AML-193 (cell line): ENCODE measurements at places on chromosomes 7 and 10.

GRCh38 chr10:101161494-101162299 is 30.6 kb downstream of the TLX1 start:
- peak; percentile 56 for DNase-seq

DNA sequence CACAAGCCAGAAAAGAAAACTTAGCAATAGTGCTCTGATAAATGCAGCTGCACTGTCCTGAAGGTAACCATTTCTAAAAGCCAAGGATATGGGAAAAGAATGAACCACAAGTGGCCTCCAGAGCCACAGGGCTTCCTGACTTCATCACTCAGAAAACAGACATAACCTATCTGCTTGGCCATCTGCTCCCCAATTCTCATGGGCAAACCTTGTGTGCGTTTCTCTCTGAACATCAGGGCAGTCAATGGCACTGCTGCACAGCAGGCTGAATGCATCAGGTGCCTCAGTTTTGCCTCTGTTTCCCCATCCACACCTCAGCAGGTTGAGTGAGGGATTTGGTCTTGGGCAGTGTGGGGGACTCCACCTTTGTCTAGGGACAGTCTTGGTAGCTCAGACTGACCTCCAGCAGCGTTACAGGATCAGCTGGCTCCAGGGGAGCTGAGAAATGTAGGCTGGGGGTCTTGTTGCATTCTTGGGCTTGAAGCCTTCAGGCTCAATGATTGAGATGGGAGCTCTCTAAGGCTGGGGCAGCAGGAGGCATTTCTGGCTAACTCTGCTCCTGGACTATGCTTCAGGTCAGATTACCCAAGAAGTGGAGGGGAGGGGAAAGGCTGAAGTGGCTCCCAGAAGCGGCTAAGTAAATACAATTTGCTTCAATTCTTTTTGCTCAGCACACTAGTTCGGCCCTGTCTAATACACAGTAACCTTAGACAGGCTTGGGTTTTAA is 23.6 kb upstream of the PDLIM1 start:
- no peak for DNase-seq

DNA sequence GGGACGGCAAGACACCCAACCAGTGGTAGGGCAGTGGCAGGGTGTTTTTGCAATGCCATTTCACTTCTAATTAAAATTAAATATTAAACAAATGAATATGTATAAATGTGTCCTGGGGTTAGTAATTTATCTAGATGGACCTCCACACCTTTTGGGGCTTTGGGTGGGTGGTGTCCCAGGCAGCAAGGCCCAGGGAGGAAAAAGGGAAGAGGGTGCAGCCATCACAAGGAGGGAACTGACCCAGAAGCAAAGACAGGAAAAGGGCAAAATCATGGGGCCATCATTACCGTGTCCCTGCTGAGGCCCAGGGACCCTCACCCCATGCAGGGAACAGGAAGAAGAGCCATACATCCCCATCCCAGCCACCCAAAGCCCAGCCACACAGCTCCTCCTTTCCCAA is 204.6 kb downstream of the GRID1 start:
- DNase-seq = no peak

- no peak for DNase-seq
These were observed 5.5 kb upstream of the STN1 start for GRCh38 chr10:103923502-103923901.

- peak; percentile 30 for DNase-seq
These were observed 907 bp upstream of the VPS50 start for GRCh38 chr7:93231259-93231658.

DNA sequence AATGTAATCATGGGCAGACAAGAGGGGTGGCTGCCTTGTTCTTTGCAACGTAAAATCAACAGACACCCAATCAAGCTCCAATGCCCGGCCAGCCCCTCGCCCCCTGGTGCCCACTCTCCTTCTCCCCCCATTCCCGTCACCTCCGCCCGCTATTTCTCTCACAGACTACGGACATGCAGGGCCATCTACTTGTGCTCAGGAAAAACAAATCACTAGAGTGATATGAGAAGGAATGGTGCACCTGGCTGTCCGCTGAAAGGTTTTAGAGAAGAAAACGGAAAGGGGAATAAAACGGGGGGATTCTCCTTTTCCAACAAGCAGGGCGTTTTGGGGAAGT is 396 bp downstream of the GRM8 start:
- DNase-seq = no peak

DNA sequence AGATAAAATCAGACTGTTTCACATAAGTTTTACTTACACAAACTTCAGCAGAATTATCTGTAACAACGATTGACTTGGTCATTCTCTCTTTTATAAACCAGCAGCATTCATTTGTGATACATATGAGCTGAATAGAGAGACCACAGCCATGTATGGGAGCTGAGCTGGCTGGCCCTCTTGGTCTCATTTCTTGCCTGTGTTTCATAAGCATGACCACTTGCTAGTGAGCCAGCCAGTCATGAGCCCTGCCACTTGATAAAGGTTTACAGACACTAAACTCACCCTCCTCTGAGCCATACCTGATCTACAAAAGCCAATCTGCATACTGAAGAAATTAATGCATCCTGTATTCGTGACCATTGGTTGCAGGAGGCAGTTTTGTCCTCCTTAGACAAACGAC is 82.1 kb downstream of the PKD1L1 start:
- no peak for DNase-seq

DNA sequence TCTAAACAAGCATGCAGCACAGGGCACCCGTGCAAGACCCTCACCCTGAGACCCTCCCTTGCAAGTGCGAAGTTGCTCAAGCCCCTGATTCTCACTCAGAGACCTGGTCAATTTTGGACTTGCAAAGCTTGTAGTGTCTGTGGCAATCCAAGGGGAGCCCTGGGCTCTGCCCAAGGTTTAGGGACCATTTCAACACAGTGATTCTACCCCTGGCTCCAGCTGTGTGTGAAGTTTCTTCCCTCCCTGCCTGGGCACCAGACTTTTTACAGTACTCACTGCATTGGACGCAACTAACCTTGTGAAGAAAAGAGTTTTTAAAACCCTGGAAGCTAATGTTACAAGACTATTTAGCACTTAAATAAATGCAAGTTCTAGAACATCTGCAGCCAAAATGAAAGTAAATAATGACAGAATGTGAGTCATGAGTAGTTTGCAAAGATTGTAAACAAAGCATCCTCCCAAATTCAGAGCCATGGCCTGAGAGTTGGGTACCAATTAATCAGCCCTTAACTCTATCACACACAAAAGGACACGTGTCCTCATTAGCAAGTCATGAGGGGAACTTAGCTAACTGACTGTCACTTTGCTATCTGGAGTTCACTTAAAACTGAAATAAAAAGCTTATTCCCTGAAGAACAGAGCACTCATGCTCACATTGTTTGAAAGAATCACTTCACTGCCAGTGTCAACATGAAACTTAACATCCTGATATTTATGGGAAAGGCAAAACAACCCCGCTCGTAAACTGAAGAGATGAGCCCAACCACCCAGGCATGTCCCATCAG is 48.1 kb downstream of the RGS10 start:
- no peak for DNase-seq

DNA sequence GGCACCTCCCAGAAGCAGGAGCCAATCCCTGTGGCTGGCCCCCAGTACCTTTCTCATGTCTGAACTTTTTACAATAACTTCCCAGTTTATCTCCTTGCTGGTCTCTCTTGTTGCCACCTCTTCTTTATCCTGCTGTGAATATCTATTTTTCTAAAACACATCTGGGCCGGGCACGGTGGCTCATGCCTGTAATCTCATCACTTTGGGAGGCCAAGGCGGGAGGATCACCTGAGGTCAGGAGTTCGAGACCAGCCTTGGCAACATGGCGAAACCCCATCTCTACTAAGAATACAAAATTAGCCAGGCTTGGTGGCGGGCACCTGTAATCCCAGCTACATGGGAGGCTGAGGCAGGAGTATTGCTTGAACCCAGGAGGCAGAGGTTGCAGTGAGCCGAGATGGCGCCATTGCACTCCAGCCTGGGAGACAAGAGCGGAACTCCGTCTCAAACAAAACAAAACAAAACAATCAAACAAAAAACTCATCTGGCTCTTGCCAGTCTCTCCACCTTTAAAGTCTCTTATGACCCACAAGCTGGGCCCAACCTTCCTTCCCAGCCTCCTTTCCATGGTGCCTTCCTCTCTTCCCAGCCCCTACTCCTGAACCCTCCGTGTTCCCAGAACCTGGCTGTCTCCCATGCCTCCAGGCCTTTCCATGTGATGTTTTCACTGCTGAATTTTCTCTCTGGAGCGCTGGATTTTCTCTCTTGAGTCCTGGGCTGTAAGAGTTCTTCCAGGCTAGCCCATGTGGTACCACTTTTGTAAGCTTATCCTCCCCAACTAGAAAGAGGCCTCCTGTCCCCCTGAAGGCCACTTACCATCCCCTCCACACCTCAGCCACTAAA is 51.3 kb downstream of the HIP1 start:
- no peak for DNase-seq

DNA sequence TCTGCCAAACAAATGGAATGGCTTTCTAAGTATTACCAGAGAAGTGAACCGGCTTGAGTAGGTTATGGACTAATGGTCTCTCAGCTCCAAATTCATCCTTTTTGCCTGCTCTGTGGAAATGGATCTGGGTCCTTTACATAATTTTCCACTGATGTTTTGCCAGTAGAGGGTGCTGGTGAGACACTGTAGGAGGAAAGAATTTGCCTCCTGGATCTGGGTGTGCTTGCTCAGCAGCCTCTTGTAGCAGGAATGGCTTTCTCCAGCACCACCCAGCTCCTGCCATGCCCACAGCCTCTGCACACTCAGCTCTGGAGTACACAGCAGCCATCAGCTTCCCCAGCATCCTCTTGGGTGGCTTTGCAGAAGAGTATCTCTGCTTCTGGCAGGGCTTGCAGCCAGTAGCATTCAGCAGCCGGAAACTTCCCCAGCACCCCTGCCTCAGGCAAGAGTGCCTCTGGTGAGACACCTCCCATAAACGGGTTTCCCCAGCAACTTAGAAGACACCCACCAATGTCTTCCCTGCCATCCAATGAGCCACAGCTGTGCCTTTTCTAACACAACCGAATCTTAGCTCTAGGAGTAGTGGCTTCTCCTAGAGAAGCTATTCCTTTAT is 235.0 kb upstream of the PLPP4 start:
- peak; percentile 35 for DNase-seq

DNA sequence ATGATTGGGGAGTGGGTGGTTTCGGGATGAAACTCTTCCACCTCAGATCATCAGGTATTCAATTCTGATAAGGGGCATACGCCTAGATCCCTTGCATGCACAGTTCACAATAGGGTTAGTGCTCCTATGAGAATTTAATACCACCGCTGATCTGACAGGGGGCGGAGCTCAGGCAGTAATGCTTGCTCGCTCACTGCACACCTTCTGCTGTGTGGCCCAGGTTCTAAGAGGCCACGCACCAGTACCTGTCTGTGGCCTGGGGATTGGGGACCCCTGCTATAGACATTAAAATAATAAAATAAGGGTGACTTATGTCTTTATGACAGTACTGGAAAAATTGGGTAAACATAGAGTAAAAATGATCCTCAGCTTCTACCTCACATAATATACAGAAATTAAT is 66.1 kb downstream of the SAMD9 start:
- DNase-seq = no peak
